ENCODE measurements at places on chromosomes 2 and 18.

DNA sequence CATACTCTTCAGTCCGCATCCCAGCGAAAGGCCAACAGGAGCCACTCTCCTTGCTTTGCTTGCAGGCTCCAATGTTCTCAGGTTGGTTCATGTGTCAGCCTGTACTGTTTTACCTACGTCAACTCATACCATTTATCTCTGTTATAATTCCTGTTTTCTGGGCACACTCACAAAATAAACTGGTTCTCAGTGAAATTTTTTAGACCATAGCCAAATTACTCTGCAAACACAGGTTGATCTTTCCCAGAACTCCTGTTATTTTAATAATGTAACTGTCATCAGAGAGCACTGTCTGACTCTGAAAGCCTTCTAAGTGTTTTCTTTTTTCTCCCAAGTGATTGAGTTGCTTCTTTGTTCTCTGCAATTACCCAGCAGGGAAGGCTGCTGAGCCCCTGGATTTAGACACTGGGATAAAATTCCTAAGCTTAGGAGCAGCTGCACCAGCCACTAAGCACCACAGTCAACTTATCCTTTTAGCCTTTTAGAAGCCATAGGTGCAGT lies 111.6 kb upstream of the PIEZO2 start:
- no peak for DNase-seq

- no peak for DNase-seq
Observed at GRCh38 chr2:62499430-62500060, 6.5 kb downstream of the TMEM17 start.

DNA sequence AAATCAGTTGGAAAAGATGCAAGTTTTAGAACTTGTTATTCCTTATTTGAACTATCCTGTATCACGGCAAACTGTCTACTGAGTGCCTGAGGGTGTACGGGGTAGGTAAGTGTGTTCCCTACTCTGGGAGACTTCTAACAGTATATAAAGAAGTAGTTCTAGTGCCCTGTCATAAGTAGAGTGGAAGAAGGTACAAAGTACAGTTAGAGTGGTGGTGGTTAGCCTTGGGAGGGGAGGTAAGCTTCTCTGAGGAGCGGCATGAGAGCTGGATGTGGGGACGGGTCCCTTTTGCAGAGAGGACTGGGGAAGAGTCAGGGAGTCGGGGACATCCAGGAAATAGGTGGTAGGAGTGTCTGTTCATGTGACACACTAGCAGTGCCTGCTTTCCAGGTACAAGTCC lies 48.5 kb downstream of the DGKD start:
- no peak for DNase-seq

- DNase-seq = peak; percentile 67
Observed at GRCh38 chr2:231523451-231524285, 6.6 kb downstream of the NMUR1 start.

DNA sequence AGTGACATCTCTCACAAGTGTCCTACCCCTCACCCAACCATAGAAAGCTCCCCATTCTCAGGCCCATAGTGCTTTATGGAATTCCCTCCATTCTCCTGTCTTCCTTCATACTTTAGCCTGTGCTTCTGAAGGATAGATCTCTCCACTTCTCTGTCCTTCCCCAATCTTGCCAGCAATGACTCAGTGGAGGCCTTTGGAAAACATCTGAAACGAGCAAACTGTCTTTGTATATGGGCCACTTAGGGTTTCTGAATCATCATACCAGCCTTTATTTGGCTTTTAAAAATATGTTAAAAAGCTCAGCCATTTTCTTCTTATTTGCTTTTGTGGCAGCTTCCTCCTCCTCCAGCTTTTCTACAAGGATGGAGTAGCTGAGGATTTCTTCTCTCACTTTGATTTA lies 65.6 kb upstream of the ZNF385B start:
- no peak for DNase-seq

- DNase-seq = peak; percentile 60
Observed at GRCh38 chr2:96760986-96761832, 507 bp downstream of the CNNM4 start.

GRCh38 chr2:68414876-68415275 lies 49.8 kb downstream of the PLEK start:
- no peak for DNase-seq

- no peak for DNase-seq
Observed at GRCh38 chr2:242046206-242046826, 176.8 kb downstream of the RTP5 start.

DNA sequence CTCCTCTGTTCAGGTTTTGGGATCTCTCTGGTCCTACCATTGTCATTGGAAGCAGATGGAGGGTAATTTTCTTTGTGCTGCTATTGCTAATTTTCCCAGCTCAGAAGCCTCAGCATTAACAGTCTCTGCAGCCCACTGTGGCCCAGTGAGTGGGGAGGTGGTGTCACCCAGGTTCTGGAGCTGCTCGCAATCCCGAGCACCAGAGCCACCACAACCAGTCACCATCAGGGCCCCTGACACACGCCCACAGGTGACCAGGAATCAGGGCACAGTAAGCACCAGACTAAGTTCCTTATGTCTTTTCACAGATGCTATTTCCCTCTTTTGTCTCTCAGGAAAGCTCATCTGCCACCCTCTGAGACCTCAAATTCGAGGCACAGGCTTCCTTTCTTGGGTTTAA lies 87.9 kb downstream of the SEPTIN10 start:
- DNase-seq = no peak

- no peak for DNase-seq
Observed at GRCh38 chr18:46321955-46322354, 217.8 kb downstream of the HAUS1 start.

DNA sequence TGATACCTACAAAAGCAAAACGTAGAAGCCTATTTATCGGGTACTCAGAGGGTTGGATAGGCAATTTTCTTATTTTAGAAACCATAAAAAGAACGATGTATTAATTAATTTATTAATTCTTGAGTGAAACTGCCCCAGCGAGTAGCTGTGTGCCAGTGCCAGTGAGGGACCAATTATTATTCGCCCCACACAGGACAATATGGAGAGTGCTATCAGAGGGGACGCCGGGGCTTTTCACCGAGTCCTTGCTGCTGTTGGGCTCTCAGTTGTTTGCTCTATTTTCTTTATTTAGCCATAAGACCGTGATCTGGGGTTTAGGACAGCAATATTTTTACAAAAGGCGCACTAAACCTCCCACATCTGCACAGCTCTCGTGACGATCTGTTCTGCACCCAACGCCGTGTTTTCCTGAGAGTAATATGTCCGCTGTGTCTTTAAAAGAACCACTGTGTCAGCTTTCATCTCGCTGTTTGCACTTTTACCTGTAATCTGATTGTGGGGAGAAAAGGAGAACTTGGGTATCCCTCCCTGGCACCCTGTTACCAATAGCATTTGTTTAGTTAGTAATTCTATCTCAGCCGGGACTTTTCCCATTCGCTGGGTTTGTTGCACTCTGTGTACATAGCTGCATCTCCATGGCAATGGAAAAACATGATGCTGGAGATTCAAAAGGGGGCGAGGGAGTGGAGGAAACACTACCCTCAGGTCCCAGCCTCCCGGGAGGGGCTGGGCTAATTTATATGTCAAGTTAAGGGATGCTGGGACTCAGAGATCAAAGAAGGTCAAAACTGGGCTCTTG lies 30.1 kb upstream of the ZNF516 start:
- no peak for DNase-seq

DNA sequence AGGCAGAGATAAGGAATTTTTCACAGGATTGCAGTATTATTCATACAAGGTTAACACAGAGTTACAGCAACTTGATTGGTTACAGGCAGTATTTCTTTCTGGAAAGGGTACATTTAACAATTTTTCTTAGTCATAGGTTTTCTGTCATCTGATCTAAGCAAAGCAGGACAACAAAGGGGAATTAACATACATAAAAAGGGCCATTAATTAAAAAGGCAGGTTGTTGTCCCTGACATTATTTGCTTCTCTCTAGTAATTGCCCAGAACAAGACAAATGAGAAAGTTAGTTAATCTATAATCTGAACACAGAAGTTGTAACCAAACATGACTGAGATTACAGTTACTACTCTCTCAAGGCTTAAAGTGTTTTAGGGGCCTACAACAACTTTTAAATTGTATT lies 291.4 kb upstream of the LRRTM4 start:
- no peak for DNase-seq

DNA sequence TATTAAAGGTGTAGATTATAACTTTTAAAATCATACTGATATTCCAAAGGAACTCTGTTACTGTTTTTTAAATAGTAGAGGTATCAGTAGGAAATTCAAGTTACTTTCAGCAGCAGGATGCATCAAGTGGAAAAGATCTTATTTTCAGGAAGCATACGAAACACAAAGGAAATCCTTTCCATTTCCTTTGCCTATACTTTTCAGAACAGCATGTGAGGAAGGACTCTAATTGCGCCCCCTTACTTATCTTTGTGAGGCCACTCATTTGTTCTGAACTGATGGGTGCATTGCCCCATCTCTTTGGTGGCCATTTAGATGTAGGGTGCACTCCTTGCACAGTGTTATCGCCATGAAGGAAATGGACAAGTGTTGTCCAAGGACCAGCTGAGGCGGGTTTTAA lies 145.3 kb downstream of the BABAM2 start:
- DNase-seq = no peak

- peak; percentile 62 for DNase-seq
Observed at GRCh38 chr2:46364797-46365457, 67.7 kb downstream of the EPAS1 start.

- peak; percentile 73 for DNase-seq
Observed at GRCh38 chr2:68385220-68385906, 20.3 kb downstream of the PLEK start.

- no peak for DNase-seq
Observed at GRCh38 chr2:143586119-143586518, 456.9 kb downstream of the ARHGAP15 start.

DNA sequence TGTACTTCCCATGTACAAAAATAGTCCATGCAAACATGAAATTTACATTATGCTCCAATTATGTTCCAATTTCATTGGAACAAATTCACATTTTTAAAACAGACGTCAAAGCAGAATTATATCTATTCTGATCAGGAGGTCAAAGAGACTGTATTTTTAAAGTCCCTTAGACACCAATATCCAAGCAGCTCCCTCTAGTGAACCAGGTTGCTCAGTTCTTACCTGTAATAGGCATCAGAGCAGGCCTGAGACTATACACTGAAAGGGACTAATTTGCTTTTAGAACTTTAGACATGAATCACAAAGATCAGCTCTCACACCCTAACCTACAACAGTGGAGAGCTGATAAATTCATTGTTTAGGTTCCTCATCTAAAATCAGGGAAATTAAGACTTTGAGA lies 273.9 kb downstream of the MBD2 start:
- no peak for DNase-seq
